ENCODE measurements at places on chromosomes 5 and 9.

GRCh38 chr5:91639744-91640143 is 256.6 kb upstream of the ARRDC3 start:
- no peak for DNase-seq

DNA sequence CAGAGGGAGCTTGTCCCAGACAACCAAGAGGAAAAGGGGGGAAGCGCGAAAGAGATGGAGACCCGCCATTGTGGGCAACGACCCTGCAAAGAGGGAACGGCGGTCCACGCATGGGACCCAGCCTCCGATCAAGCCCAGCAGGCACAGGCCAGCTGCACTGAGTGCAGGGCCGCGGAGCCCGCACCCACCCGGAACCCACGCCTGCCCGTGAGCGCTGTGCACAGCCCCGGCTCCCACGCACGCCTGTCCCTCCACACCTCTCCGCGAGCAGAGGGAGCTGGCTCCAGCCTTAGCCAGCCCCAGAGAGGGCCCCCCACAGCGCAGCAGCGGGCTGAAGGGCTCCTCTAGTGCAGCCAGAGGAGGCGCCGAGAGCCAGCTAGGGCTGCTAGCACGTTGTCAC is 416.5 kb downstream of the DMRTA1 start:
- DNase-seq = no peak

DNA sequence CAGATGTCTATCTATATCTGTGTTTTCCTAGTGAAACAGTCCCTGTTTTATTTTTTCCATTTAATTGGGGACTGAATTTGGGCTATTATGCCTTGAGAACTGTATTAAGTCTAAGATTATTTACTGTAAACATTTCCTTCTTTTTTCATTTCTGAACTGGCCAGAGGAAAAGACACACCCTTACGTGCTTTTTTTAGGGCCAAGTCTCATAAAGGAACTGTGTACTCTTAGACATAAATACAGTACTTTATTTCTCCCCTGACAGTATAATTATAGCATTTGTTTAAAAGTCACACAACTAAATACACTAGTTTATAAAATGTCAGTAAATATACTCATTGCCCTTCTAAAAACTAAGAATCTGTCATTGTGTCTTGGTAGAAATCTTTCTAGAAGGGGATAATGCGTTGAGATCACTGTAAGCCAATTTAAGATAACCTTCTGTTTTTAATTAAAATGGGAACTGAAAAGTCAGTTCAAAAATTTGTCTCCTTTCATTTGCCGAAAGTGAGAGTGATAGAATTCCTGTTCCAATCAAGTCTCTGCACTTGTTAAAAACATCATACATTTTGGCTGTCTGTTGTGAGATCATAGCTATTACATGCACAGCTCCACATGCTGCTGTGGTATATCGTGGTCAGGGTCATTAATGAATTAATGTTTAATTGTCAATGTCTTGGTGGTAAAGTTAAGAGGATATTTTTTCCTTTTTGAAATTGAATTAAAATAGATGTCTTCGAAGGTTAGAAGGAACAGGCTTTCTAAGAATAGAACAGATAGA is 132.1 kb downstream of the FOCAD start:
- no peak for DNase-seq

DNA sequence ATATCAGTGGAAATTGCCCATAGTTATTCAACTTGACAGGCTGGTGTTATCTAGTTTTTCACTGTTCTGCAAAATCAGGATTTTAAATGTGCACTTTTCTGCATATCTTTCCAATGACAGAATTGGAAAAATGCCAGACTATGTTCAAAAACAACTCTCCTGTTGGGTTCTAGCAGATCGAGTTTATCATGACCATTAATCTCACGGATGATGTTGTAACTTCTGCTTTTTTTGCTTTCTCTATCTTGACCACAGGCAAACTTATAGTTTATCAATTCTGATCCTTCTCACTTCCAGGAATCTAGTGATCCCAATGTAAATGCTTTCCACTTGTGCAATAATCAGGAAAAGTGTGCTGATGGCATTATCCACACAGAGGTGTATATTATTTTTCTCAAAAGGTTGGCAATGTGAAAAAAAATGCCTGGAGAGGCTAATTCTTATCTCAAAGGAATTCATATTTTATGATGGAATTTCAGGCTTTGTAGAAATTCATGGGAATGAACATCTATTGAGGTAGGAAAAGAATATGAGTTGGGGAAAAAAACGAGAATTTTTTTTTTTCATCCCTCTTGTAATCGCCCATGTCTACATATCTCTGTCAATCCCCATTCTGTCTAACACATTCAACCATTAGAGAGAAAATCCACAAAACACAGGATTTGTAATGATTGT is 73.6 kb upstream of the DAB2 start:
- DNase-seq = no peak

GRCh38 chr5:161847941-161848391 is at the start of gene GABRA1:
TSS of gene GABRA1 (plus strand) at chr5:161848120. CDS start at chr5:161850811, 2,691 bp downstream.
- no peak for DNase-seq

Data from PC-9 (cell line).